ENCODE measurements at places on chromosomes 4 and X.

- no peak for DNase-seq
These were observed 5.9 kb upstream of the MAGEB3 start for GRCh38 chrX:30224536-30224935.

GRCh38 chrX:1249101-1249887, 19.3 kb upstream of the CSF2RA start:
- peak; percentile 48 for DNase-seq

DNA sequence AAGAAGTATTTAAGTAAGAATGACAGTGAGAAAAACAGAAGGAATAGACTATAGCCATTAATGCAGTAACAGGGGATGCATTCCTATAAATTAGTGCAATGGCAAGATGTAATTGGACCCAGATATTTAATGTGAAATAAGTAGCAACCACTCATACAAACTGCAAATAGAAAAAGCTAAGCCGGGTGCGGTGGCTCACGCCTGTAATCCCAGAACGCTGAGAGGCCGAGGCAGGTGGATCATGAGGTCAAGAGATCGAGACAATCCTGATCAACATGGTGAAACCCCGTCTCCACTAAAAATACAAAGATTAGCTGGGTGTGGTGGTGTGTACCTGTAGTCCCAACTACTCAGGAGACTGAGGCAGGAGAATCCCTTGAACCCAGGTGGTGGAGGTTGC, 845.8 kb downstream of the PDHA2 start:
- DNase-seq = no peak

- DNase-seq = no peak
These were observed 1.9 kb upstream of the STOX2 start for GRCh38 chr4:183903021-183903760.
